ENCODE measurements at places on chromosomes 4 and X.

DNA sequence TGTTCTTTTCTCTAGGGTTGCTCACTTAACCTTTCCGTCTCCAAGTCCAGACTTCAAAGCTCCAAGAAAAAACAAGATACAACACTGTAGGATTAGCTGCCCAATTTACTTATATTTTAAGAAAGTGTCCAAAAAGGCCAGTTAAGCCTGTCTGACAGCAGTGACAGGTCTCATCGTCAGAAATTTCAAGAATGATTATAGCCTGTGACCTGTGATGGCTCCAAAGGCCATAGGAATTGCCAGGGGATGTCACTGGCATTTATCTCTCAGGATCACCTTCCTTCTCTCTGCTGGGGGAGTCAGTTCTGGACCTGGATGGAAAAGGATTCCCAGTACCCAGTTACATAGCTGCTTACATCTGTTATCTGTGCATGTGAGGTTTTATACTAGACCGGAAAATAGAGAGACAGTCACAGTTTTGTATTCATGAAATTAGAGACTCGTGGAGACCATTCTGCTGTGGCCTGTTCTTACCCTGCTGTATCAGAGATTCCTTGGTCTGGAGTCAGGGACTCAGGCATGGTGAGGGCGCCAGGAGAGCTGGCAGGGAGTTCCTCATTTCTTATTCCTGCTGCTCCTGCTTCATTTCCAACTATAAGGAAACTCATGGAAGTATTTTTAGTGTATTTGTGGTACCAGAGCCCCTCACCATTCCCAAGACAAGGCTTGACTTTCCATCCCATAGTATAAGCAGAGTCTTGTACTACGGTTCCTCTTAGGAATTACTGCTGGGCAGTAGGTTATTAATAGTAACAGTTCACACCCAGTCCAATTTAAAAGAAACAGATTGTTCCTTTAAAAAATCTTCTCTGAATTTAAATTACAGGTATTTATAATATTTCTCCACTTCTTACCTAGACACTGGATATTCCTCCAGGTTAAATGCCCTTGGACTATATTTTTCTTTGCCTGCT lies 220.8 kb downstream of the SHROOM3 start:
- DNase-seq, result no peak

GRCh38 chr4:43163101-43163792 lies 270.7 kb downstream of the GRXCR1 start:
- DNase-seq, result no peak

GRCh38 chr4:6834867-6835266 lies 52.3 kb downstream of the KIAA0232 start:
- no peak for DNase-seq

GRCh38 chrX:55011294-55011693 lies 11.1 kb downstream of the APEX2 start:
- DNase-seq, result no peak

DNA sequence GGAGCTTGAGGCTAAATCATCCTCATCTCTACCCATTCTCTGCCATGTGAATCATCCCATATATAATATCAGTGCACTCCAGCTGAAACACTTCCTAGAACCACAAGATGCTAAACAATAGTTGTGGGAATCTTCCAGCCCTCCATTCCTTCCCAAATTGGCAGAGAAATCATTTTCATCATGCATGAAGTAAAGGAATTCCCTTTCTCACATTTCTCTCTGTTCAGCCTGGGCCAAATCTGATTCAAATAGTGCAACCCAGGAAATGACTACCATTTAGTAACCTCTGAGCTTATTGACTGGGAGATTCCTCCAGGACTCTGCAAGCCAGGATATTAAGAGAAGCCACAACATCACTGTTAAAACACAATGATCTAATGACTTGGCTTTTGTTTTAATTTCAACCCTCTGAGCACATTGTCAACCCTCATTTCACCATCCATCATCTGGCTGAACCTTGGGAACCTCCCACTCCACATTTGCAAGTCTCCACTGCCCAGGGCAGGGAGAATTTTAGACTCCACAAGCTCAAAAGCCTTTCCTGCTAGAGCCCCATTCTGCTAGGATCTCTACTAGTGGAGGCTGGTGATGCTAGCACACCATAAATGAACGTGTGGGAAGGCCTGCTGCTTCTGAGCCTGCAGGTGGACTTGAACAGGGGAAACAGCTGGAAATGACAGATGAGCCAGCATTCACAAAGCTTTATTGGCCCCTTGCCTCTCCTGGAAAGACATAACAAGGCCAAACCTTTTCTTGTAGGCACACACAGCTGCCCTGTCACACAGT lies 133.9 kb downstream of the TET2 start:
- DNase-seq, result no peak

DNA sequence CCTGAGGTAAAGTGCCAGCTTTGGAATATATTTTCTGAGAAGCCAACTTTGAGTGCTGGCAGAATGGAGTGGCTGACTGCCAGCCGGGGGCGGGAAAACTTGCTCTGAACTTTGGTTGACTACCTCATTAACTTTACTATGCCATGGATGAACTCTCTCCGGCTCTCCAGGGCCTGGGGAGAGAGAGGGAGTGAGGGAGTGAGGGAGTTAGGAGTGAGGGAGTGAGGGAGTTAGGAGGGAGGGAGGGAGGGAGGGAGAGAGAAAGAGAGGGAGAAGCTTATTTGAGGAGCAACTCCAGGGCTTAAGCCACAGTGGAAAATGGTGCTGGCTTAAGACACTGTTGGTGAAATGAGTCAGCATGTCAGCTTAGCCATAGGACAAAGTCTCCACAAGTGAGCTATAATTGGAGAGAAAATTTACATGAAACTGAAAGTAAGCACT lies 280.9 kb upstream of the RPS6KA3 start:
- peak; percentile 51 for DNase-seq

Measured in left renal pelvis (tissue), 4 donors.